ENCODE measurements at places on chromosomes 5 and 9. TPM values are rescaled to one million over a fixed set of nuclear protein-coding genes. Genes with fewer than 3 reads are reported as not detected.

The SLC25A2 gene
- total RNA-seq, result not detected

DNA sequence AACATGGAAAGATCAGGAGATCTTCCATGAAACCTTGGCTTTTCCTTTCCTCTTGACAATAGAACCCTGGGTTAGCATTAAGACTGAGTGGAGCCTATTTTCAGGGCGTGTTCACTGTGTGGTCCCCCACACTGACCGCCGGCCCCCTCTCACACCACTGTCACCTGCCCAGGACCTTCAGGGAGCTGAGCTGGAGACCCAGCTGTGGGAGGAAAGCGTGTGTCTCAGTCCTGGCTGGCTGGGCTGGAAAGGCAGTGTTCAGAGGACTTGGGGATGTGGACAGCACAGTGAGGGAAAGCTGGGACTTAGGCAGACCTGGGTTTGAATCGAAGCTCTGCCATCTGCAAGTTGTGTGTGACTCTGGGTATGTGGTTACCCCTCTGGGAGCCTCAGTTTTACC lies 268.1 kb downstream of the NSG2 start:
- no peak for DNase-seq

The CCNI2 gene
- total RNA-seq, result 0.06 TPM

DNA sequence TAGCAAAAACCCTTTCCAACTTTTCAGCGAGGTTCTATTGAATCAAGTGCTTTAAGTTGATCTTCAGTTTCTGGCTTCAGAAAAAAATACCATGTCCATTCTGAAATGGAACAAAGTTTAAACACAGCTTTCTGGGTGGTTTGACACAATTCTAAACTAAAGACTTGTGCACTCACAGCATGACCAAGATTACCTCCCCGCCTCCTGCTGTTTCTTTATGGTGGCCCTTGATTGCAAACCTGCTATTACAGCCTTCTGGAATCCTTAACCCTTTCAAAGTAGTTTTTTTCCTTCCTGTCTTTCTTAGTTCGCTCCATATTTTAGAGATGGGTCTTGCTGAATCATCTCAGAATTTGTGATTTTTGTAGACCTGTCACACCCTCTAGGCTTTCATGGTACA lies 135.9 kb upstream of the FBN2 start:
- DNase-seq, result no peak

DNA sequence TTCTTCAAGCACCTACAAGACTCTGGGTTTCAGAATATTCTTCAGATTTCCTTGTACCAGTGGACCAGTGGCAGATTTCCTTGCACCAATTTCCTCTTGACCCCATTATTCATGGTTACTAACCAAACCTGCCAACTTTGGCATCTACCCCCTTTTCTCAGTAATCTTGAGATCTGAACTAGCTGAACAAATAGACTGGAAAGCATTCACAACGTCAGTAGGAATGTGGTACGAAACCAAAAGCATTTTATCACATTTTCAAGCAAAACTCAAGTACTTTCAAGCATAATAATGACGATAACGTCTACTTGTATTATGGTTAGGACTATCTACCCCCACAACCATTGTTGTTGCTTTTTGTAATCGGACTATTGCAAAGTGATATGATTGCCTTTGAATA lies 1217.3 kb downstream of the PTPRD start:
- no peak for DNase-seq
